Cardiac muscle cell (in vitro differentiated cells and primary cell): ENCODE measurements at places on chromosomes 7 and 10.

GRCh38 chr7:114364151-114364550, 50.5 kb upstream of the FOXP2 start:
- DNase-seq: no peak
- H3K27me3 ChIP-seq: no peaks in the 10 kb centered on the region
- no peak overlapping the region for H3K27ac ChIP-seq
- no peak overlapping the region for H3K4me3 ChIP-seq
- H3K36me3 ChIP-seq: no peaks in the 10 kb centered on the region

DNA sequence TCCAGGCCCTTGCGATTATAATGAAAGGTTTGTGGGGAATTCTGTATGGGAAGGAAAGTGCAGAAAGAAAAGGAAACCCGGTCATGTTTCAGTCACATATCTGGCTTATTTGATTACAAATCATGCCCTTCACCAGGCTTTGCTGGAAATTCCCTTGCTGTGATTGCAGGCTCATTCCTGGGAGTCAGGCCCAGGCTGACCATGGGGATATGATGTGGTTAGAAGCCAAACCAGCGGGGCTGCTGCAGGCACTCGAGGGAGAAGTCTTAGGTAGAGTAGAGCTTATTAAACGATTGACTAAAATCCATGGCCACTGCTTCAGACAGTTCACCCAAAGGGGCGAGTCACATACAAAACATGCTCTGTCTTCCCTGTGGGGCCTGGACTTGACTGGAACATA, 16.2 kb downstream of the PKD1L1 start:
- no peaks in the 10 kb centered on the region for H3K36me3 ChIP-seq
- H3K27me3 ChIP-seq: no peaks in the 10 kb centered on the region
- no peaks in the 10 kb centered on the region for H3K4me1 ChIP-seq

DNA sequence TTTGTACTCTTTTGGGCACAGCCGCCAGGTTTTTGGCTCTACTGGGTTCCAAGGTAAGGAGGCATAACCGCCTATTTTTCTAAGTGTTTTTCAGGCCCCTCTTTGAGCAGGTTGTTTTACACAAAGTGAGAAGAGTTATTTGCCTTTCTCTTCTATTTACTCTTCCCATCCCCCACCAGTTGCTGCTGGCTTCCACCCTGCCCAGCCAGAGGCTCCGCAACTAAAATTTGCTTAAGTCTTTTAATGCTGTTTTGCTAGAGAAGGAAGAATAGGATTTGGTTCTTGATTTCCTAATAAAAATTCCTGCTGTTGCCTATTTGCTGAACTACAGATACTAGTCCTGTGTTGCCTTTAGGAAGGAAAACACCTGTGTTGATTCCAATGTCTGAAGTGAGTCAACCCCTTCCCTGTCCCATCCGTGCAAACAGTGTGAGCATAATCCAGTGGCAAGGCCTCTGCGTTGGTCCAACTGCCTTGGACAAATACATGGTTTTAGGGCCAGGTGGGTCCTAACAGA, 1.9 kb downstream of the PLA2G12B start:
- H3K27ac ChIP-seq: no peak overlapping the region
- no peaks in the 10 kb centered on the region for H3K36me3 ChIP-seq
- H3K4me3 ChIP-seq: no peak overlapping the region
- no peaks in the 10 kb centered on the region for H3K27me3 ChIP-seq

GRCh38 chr7:99196536-99197258, 11.2 kb downstream of the KPNA7 start:
- no peak for DNase-seq
- H3K27ac ChIP-seq: no peak overlapping the region
- no peaks in the 10 kb centered on the region for H3K4me1 ChIP-seq
- H3K27me3 ChIP-seq: no peaks in the 10 kb centered on the region

GRCh38 chr7:134985894-134986362, 380 bp upstream of the AGBL3 start:
- no peaks in the 10 kb centered on the region for H3K4me1 ChIP-seq
- no peaks in the 10 kb centered on the region for H3K27me3 ChIP-seq
- H3K4me3 ChIP-seq: peak overlapping the region; percentile 73

DNA sequence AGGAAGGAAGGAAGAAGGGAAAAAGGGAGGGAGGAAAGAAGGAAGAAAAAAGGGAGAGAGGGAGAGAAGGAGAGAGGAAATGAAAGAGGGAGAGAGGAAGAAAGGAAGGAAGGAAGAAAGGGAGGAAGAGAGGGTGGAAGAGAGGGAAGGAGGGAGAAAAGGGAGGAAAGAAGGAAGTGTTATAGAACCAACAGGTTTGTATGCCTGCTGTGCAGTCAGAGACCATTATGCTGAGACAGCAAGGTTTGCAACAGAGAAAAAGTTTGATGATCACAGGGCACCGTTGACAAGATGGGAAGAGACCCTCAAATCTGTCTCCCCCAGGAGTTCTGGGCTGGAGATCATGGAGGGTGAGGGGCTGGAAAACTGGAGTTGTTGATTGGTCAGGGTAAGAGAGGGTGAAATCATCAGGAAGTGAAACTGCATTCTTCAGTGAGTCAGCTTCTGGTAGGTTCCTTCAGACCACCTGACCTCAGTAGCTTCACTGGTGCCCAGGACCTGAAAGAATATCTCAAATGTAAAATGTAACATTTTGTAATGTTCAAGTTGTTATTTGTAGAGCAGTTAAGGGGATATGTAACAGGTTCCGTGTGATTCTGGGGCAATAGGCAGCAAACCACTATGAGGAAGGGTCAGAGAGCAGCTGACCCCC, 76.3 kb downstream of the JCAD start:
- no peaks in the 10 kb centered on the region for H3K4me1 ChIP-seq
- no peak overlapping the region for H3K27ac ChIP-seq
- no peaks in the 10 kb centered on the region for H3K27me3 ChIP-seq

DNA sequence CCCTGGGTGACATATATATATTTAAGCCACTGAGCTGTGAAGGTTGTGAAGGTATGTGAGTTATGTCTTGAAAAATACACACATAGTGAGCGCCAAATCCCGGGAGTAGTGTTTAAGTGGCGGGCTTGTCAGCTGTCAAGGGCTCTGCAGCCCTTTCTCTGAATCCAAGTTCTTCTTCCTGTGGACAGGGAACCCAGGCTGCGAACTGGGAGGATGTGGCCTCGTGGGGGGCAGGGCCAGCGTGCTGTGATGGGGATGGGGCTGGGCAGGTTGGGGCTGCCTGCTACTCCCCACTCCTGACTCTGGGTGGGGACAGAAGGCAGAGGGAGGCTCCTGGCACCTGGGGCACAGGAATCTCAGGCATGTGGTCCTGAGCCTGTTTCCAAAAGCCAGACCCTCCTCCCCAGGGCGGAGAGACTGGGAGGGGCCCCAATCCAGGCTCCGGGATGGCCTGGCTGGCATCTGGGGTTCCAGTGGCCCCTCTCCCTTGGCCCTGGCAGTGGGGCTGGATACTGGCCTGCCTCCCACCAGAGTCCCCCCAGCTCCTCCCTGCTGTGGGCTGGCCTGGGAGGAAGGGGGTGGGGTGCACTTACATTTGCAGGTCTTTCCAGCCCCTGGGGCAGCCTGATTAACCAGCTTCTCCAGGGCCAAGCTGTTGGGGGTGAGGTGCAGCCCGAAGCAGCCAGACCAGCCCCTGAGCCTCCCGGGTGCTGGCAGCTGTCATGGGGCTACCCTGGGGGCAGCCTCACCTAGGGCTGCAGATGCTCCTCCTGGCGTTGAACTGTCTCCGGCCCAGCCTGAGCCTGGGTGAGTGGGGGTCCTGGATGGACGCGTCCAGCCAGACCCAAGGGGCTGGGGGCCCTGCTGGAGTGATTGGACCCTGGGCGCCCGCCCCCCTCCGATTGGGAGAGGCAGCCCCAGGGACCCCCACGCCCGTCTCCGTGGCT, at the start of gene UPK3B:
TSS of gene UPK3B (plus strand) at position 622 of the 947 bp plus-strand sequence. CDS start at position 723, 101 bp downstream.
- no peaks in the 10 kb centered on the region for H3K36me3 ChIP-seq
- no peaks in the 10 kb centered on the region for H3K27me3 ChIP-seq
- no peak within 1 kb of the TSS for H3K4me3 ChIP-seq
- peaks cover 3% of the 10 kb centered on the region for H3K4me1 ChIP-seq
- peak; percentile 7 for DNase-seq
- peak within 1 kb of the TSS; percentile 54 for H3K27ac ChIP-seq

GRCh38 chr10:131149111-131149510, 162.4 kb downstream of the TCERG1L start:
- no peak for DNase-seq
- no peaks in the 10 kb centered on the region for H3K27me3 ChIP-seq
- no peak overlapping the region for H3K27ac ChIP-seq
- no peaks in the 10 kb centered on the region for H3K36me3 ChIP-seq
- no peak overlapping the region for H3K4me3 ChIP-seq
- H3K4me1 ChIP-seq: peaks cover under 1% of the 10 kb centered on the region

- DNase-seq: no peak
- H3K4me3 ChIP-seq: no peak overlapping the region
- H3K27ac ChIP-seq: no peak overlapping the region
- no peaks in the 10 kb centered on the region for H3K27me3 ChIP-seq
- H3K36me3 ChIP-seq: peaks cover 4% of the 10 kb centered on the region
Observed at GRCh38 chr7:5619419-5620130, 161.9 kb downstream of the RNF216 start.

GRCh38 chr7:77282897-77283296, 83.3 kb upstream of the FGL2 start:
- no peak for DNase-seq
- no peaks in the 10 kb centered on the region for H3K36me3 ChIP-seq
- H3K27me3 ChIP-seq: no peaks in the 10 kb centered on the region
- no peak overlapping the region for H3K4me3 ChIP-seq
- no peaks in the 10 kb centered on the region for H3K4me1 ChIP-seq

GRCh38 chr10:7998831-7999230, 55.7 kb upstream of the GATA3 start:
- no peak for DNase-seq
- no peaks in the 10 kb centered on the region for H3K27me3 ChIP-seq
- H3K4me3 ChIP-seq: no peak overlapping the region
- H3K27ac ChIP-seq: no peak overlapping the region
- no peaks in the 10 kb centered on the region for H3K36me3 ChIP-seq

DNA sequence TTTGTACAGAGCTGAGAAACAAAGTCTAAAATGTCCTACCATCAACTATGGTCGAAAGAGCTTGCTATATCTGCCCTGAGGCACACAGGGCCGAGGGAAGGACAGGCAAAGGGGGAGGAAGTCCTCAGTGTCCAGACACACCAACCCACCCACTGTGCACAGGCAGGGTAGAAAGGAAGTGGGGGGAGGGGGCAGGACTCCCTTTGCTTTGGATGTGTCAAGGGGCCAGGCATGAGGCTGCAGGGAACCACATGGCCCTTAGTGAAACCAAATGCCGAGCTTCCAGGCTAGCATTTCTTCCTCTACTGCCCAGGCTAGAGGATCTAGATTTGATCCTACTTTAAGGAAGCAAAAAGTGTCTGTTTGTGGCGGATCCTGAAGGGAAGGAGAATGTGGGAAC, 28.6 kb downstream of the KCNH2 start:
- no peak for DNase-seq
- H3K4me3 ChIP-seq: no peak overlapping the region
- peaks cover 28% of the 10 kb centered on the region for H3K4me1 ChIP-seq
- H3K36me3 ChIP-seq: peaks cover 11% of the 10 kb centered on the region
- no peaks in the 10 kb centered on the region for H3K27me3 ChIP-seq
- H3K27ac ChIP-seq: peak overlapping the region; percentile 3

GRCh38 chr10:100146875-100147650, 38.8 kb downstream of the ERLIN1 start:
- H3K36me3 ChIP-seq: peaks cover 10% of the 10 kb centered on the region
- no peaks in the 10 kb centered on the region for H3K4me1 ChIP-seq
- DNase-seq: no peak
- H3K4me3 ChIP-seq: no peak overlapping the region
- no peak overlapping the region for H3K27ac ChIP-seq

- H3K27ac ChIP-seq: no peak overlapping the region
- H3K4me1 ChIP-seq: peaks cover 2% of the 10 kb centered on the region
- no peak for DNase-seq
- H3K36me3 ChIP-seq: no peaks in the 10 kb centered on the region
Observed at GRCh38 chr10:593421-593820, 96.0 kb downstream of the DIP2C start.

GRCh38 chr7:142808461-142808801, 37.7 kb downstream of the PRSS2 start:
- H3K4me1 ChIP-seq: no peaks in the 10 kb centered on the region
- DNase-seq: no peak
- peaks cover 5% of the 10 kb centered on the region for H3K27me3 ChIP-seq

DNA sequence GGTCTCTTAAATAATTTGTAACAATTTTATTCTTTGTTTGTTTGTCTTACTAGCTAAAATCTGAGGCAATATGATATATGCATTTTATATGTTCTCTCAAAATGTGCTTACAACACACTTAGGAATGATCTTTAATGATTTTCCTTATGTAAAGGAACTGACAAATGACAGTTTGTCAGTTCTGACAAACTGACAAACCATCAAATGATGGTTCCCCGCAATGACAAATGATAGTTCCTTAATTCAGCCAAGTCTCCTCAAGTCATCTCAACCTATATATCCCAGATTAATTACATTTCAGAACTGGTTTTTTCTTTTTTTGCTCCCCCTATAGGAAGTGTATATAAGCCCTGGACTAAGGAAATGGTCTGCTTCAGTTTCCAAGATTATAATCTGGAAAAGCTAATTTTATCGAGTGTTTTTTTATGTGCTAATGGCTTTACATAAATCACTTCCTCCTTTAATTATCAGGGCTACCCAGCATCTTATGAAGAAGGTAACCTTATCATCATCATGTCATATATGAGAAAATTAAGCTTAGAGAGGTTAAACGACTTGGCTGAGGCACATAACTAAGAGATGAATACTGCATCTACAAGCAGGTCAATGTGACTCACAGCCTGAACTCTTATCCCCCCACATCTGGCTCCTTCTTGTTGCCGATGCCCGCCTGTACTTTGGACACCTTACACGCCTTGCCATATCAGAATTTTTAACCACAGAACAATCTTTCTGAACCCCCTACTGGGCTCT, 75.1 kb downstream of the RELN start:
- H3K4me1 ChIP-seq: peaks cover 3% of the 10 kb centered on the region
- no peaks in the 10 kb centered on the region for H3K27me3 ChIP-seq
- no peak for DNase-seq
- no peak overlapping the region for H3K27ac ChIP-seq
- no peak overlapping the region for H3K4me3 ChIP-seq

- H3K27ac ChIP-seq: no peak overlapping the region
- H3K27me3 ChIP-seq: no peaks in the 10 kb centered on the region
- H3K4me1 ChIP-seq: no peaks in the 10 kb centered on the region
- H3K4me3 ChIP-seq: no peak overlapping the region
- no peak for DNase-seq
Observed at GRCh38 chr7:130009848-130010688, 41.1 kb downstream of the ZC3HC1 start.

- no peaks in the 10 kb centered on the region for H3K36me3 ChIP-seq
- peak; percentile 99 for DNase-seq
- no peaks in the 10 kb centered on the region for H3K27me3 ChIP-seq
- H3K27ac ChIP-seq: peak overlapping the region; percentile 94
- no peak overlapping the region for H3K4me3 ChIP-seq
Observed at GRCh38 chr7:1536743-1537534, 6.4 kb downstream of the MAFK start.

DNA sequence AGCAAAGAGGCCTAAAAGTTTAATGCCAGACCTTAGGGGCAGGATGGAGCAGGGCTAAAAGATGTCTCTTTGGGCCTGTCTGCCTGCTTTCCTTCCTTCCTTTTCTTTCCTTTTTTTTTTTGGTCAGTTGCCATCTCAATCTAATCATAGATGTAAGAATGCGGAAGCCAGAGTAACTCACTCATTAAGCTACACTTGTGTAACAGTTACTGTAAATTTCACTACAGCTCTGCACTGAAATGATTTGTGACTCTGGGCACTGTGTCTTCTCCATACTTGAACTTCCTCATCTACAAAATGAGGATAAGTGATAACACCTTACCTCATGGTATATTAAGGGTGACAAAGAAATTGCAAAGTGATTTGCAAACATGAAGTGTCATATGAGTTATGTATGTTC, 75.5 kb upstream of the AGK start:
- peak; percentile 6 for DNase-seq
- H3K27ac ChIP-seq: no peak overlapping the region
- no peak overlapping the region for H3K4me3 ChIP-seq
- H3K4me1 ChIP-seq: no peaks in the 10 kb centered on the region
- H3K36me3 ChIP-seq: no peaks in the 10 kb centered on the region
- no peaks in the 10 kb centered on the region for H3K27me3 ChIP-seq
